ENCODE measurements at places on chromosomes 7 and 10.

- DNase-seq: no peak
Observed at GRCh38 chr7:150740053-150740452, 2.8 kb downstream of the GIMAP5 start.

DNA sequence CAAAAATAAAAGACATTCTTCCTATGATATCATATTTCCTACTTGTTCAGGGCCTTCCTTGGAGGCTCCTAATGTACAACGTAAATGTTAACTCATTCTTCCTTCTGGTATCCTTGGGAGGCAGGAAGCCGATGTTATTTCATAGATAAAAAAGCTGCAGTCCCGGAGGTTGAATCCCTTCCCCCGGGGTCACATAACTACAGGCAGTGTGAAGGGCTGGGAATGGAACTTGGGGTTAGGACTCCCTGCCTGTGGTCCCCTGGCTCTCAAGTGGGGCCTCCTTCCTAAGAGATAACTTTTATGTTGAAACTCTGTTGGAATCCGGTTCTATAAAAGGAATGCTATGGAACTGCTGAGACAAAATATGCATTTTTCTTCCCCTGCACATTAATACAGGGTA, 14.9 kb upstream of the CCDC3 start:
- no peak for DNase-seq

GRCh38 chr7:94060752-94061151, 56.6 kb upstream of the BET1 start:
- DNase-seq: no peak

DNA sequence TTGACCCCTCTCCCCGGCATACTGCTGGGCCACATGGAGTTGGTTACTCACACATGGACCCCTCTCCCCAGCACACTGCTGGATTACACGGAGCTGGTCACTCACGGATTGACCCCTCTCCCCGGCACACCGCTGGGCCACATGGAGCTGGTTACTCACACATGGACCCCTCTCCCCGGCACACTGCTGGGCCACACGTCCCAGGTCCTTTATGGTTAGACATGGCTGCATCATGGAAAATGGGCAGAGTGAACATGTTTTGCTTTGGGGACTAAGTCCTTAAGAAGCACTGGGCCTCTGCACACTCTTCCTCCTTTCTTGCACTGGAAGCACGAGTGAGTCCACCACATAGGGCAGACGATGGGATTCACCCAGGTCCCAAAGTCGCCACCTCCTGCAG, 102.1 kb upstream of the SHH start:
- DNase-seq: no peak

DNA sequence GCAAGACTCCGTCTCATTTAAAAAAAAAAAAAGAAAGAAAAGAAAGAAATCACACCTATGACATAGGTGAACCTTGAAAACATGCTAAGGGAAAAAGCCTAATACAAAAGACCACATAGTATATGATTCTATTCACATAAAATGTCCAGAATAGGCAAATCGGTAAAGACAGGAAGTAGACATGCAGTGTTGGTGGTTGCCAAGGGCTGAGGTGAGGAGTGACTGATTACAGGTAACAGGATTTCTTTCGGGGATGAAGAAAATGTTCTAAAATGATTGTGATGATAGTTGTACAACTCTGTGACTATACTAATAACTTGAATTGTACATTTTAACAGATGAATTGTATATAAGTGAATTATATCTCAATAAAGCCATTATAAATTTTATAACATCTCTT, 3.3 kb downstream of the XPNPEP1 start:
- no peak for DNase-seq

DNA sequence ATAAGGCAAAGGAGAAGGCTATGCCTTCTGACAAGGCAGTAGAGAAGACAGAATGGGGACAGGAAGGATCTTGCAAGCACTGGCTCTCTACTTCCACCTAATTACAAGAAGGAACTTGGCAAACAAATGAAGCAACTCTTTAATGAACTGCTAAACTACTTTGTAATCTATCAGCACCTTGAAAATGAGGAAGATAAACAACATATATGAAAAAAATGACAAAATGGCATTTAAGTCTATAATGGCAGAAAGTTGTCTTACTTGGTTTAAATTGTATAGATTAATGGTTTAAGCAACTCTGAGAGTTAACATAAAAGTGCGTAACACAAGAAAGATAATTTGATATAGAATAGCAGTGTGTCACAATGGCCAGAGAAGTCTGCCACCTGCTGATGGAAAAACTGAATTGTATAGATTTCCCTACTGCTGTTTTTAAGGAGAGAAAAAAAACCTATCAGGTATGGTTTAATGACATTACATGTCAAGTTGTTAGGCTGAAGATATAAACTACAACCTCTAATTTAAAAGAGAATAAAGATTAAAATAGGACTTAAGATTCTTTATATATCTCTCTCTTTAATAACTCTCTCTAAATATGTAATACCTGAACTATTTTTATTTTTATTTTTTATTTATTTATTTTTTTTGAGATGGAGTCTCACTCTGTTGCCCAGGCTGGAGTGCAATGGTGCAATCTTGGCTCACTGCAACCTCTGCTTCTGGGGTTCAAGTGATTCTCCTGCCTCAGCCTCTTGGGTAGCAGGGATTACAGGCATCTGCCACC, 11.8 kb downstream of the NT5C3A start:
- DNase-seq: peak; percentile 20

GRCh38 chr10:82267465-82267864, 392.5 kb downstream of the NRG3 start:
- no peak for DNase-seq

GRCh38 chr7:123372368-123372767, 162.0 kb downstream of the IQUB start:
- no peak for DNase-seq

DNA sequence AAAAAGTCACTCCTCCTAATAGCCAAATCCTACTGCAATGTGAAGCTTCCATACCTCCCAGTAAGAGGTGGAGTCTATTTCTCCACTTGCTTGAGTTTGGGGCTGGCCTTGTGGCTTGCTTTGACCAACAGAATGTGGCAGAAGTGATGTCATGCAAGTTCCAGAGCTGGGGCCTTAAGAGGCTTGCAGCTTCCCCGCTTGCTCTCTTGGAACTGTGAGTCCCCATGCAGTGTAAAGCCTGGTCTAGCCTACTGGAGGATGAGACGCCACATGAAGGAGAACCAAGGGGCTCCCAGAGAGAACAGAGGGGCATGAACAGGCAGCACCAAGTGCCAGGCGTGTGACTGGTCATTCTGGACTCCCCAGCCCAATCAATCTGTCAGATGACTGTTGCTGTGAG, 58.6 kb upstream of the OPALIN start:
- no peak for DNase-seq

GRCh38 chr10:114400091-114400490, 4.2 kb downstream of the AFAP1L2 start:
- no peak for DNase-seq

DNA sequence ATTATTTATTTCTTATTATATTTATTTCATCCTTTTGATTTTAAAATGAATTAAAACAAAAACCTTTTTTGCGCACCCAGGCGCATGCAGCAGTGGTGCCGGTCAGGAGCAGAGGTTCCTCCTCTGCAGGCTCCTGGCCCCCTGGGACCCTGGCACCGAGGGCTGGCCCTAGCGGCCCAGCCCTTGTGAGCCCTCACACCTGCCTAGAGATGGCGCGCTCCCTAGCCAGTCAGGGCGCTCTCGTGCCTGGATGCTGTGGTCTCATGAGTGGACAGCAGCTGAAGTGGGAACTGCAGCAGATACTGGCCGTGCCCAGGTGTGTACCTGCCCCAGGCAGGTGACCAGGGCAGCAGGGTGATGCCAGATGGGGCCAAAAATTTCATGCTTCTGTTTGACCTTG, 13.8 kb downstream of the RET start:
- no peak for DNase-seq

DNA sequence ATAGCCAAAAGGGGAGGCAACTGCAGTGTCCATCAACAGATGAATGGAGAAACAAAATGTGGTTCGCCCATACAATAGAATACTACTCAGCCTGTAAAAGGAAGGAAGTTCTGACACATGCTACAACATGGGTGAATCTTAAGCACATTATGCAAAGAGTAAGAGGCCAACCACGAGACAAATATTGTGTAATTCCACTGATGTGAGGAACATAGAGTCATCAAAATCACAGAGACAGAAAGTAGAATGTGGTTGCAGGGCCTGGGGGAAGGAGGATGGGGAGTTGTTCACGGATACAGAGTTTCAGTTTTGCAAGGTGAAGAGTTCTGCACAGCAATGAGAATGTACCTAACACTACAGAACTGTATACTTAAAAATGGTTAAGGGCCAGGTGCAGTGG, 13.7 kb upstream of the C10orf71 start:
- DNase-seq: no peak

GRCh38 chr10:111126077-111126476, 49.2 kb downstream of the ADRA2A start:
- no peak for DNase-seq

DNA sequence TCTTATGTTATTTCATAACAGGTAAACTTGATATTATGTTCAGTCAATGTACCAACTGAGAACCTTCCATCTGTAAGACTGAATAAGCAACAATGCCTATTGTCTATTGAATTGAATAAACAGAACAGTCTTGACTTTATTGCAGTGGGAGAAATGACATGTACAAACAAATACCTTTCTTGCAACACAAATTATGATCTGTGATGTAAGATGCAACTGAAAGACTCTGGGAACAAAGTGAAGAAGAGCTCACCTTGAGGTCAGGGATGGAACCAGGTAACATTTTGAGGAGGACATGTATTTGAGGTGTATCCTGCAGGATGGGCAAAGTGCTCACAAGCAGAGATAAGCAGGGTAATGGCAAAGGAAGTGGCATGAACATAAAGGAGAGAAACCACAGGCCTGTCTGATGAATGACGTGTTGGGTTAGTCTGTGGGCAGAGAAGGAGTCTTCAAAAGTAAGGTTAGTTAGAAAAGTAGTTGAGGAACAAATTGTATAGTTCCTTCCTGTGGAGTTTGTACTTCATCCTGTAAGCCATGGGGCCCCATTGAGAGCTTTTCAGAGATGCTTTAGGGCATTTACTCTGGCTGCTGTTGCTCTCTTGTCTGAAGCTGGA, 9.5 kb downstream of the PNLIPRP3 start:
- no peak for DNase-seq

DNA sequence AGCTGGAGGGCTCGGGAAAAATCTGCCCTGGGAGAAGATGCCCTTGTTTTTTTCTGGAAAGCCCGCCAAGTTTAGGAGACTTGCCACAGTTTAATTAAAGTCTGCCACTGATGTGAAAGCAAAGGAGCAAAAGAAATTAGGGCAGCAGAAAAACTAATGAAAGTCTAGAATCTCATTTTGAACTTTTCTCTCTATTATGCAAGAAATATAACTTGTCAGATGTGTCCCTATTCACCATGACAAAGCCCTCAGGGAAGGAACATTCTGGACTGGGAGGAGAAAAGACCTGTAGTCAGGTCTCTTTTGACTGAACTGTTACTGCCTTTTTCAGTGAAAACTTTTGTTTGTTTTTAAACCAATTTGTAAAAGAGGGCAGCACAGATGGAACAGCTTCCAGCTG, 715.5 kb downstream of the SORCS3 start:
- DNase-seq: no peak

- DNase-seq: no peak
Observed at GRCh38 chr7:19109000-19109946, 8.2 kb downstream of the TWIST1 start.

GRCh38 chr10:45354261-45354660, 19.8 kb upstream of the ALOX5 start:
- no peak for DNase-seq

DNA sequence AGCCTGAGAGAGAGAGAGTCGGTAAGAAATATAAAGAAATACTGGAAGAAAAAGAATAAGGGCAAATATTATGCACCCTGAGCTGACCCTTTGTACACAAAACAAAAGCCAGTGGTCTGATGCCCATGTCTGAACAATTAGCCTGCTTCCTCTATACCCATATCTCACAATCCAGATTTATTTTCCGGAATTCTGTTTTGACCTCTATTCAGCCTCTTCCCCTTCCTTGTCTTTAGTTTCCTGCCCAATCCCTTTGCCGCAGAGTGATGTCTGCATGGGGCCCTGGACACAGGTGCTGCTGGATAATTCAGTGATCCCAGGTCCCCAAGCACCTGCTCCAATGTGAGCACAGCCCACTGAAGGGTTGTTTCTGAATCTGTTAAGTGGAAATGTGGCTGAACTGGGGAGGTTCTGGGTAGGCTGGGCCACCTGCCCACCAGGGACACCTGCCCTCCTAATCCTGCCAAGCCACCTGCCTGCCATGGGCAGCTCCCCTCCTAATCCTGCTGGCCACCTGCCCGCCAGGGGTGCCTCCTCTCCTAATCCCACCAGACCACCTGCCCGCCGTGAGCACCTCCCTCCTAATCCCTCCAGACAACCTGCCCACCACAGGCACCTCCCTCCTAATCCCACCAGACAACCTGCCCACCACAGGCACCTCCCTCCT, 23.0 kb downstream of the ADGRA1 start:
- DNase-seq: no peak

GRCh38 chr7:157990226-157990880, 597.3 kb downstream of the PTPRN2 start:
- no peak for DNase-seq

DNA sequence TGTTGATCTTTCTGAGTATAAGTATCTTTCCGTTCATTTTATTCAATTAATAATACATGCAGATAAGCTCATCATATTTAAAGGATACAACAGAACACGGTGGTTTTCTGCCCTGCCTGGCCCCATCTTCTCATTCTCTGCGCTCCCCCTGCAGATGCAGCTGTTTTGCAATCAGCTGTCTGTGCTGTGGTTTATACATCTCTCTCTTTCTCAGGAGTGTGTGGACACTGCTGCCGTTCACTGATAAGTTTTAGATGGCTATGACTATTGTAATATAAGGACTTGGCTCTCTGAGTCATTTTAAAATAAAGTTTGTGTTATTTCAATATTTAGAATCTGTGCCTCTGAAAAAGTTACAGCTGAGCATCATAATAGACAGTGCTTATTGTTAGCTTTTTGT, 54.5 kb downstream of the CUL1 start:
- no peak for DNase-seq

DNA sequence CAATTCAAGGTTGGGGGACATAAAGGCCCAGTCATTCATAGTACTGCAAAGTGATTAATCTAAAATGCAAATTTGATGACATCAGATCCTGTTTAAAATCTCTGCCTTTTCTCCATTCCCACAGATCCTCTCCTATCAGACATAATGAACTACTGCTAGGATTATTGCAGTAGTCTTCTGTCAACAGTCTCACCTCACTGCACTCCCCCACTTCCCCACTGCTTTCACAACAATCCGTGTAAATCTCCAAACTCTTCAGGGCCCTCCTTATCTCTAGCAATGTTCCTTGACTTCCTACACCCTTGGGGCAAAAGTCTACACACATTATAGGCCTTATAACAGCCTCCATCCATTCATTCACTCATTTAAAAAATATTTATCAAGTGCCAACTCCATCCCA, 112.4 kb downstream of the KBTBD2 start:
- no peak for DNase-seq

DNA sequence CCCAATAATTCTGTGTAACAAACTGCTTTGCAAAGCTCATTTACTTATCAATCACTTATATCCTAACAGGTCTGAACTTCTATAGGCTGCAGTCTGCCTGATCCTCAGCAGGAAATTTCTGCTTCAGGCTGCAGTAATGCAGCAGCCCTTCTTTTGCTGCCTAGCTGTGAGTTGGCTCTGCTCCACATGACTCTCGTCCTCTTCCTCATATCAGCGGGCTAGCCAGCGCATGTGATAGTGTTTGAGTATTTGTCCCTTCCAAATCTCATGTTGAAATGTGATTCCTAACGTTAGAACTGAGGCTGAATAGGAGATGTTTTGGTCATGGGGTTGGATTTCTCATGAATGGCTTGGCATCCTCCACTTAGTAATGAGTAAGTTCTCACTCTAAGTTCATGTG, 387.8 kb downstream of the SEMA3D start:
- no peak for DNase-seq
